ENCODE measurements at places on chromosomes 11 and 22. TPM values are rescaled to one million over a fixed set of nuclear protein-coding genes. Genes with fewer than 3 reads are reported as not detected.

DNA sequence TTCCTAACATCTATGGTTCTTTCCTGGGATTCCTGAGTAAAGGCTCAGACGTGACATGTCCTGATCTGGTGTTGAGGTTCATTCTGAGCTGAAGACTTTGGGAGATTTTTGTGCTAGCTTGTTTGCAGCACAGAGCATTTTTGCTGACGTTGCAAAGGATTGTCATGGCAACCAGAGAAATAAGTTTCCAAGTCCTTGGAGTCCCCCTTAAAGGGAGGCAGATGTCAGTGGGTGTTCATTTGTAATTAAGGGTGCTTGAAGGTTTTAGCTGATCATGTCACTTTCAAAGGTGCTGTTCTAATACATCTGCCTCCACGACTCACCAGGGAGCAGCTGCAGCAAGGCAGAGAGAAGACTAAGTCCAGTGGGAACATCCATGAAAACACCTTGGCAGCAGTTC is 5.4 kb upstream of the SYN3 start:
- peaks cover 11% of the 10 kb centered on the region for H3K27me3 ChIP-seq
- no peaks in the 10 kb centered on the region for H3K4me1 ChIP-seq
- no peaks in the 10 kb centered on the region for H3K36me3 ChIP-seq
- H3K27ac ChIP-seq: no peak overlapping the region

SLC5A1 gene
- not detected for total RNA-seq

- H3K27ac ChIP-seq: no peak overlapping the region
- H3K27me3 ChIP-seq: no peaks in the 10 kb centered on the region
- H3K4me1 ChIP-seq: peaks cover 15% of the 10 kb centered on the region
- peaks cover 26% of the 10 kb centered on the region for H3K36me3 ChIP-seq
- no peak for DNase-seq
- no peak overlapping the region for H3K4me3 ChIP-seq
Measured at GRCh38 chr11:111838054-111838453, 33.3 kb downstream of the ALG9 start.

DNA sequence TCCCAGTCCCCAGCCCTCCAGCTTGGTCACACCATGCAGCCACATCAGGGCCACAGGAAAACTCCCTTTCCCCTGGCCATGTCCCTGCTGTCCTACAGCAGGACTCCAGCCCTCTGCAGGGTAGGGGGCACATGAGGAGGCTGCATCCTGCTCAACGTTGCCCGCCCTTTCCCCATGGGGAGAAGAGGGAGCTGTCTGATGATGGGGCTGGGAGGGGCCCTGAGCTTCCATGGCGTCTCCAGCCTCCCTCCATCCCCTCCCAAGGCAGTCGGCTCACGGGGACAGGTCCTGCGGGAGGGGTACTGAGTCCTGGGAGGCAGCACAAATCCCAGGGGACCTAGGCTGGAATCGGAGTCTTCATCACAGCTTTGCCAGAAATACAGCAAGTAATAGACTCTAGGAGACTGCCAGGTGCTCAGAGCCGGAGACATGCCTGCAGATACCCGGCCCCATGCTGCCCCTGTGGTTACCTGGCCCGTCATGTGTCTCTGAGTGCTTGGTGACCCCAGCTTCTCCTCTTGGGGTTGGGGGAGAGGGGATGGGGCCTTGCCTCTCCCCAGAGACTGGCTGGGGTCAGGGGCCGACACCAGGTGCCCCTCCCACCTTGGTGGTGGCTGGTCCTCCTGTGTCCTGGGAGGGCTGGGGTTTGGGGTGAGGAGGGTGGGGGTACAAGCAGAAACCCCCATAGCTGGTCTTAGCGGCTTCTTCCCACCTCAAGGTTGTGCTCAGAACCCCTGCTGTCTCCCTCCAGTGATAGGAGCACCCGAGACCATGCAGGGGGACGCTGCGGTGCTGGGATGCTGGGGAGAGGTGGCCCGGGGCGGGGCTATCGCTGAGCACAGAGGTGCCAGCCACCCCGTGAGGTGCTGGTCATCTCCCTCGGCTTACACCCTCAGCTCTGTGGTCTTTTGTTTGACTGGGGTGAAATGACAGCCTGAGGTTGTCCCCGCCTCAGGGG is 2.3 kb downstream of the MRGPRE start:
- no peaks in the 10 kb centered on the region for H3K27me3 ChIP-seq
- DNase-seq: no peak
- H3K27ac ChIP-seq: no peak overlapping the region
- no peak overlapping the region for H3K4me3 ChIP-seq
- no peaks in the 10 kb centered on the region for H3K4me1 ChIP-seq
- no peaks in the 10 kb centered on the region for H3K36me3 ChIP-seq

GRCh38 chr11:73204711-73205121 is 13.4 kb upstream of the P2RY2 start:
- H3K4me3 ChIP-seq: no peak overlapping the region
- no peak for DNase-seq
- peaks cover 8% of the 10 kb centered on the region for H3K27me3 ChIP-seq
- H3K4me1 ChIP-seq: no peaks in the 10 kb centered on the region

DNA sequence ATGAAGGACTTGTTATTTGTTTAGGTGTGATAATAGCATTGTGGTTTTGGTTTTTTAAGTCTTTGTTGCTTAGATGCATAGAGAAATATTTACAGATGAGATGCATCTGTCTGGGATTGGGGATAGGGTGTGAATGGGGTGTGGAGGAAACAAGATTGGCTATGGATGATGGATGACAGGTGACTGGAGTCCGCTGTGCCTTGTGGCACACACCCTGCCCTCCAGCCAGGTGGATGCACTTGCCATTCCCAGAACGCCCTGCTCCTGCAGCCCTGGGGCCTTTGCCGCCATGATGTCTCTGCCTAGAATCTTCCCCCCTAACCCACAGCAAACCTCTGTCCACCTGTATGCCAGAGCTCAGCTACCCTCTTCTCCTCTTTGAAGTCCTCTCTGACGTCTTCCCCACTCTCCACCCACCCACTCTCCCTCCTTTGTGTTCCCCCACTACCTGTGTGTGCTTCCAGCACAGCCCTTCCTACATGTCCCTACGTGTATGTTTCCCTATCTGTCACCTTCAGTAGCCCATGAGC is 54.7 kb downstream of the WNT11 start:
- H3K4me3 ChIP-seq: peak overlapping the region; percentile 61
- H3K27ac ChIP-seq: peak overlapping the region; percentile 63
- H3K4me1 ChIP-seq: peaks cover 25% of the 10 kb centered on the region
- peaks cover 9% of the 10 kb centered on the region for H3K27me3 ChIP-seq
- no peaks in the 10 kb centered on the region for H3K36me3 ChIP-seq

DNA sequence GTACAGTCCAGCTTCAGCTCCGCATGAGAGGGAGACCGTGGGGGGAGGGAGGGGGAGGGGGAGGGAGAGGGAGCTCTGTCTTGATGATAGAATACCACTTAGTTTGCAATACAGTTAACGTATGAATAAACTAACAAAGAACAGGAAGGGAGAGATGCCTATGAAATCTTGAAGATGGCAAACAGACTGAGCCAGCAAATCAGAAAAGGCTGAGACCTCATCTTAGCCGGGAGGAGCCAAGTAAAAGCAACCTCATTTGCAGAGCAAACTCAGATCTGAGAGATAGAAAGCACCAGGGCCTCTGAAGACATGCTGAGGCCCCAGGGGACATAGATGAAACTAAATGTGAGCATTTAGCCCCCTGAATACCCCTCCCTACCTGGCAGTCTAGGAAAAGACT is 23.0 kb downstream of the APLP2 start:
- no peak for DNase-seq
- H3K4me1 ChIP-seq: peaks cover 3% of the 10 kb centered on the region
- H3K27ac ChIP-seq: no peak overlapping the region
- H3K36me3 ChIP-seq: no peaks in the 10 kb centered on the region

GRCh38 chr11:116786326-116786725 is 1.5 kb downstream of the ZPR1 start:
- peaks cover 55% of the 10 kb centered on the region for H3K4me1 ChIP-seq
- no peak for DNase-seq

ARCN1 gene
- 134 TPM for total RNA-seq

WNT7B gene
- not detected for total RNA-seq

DNA sequence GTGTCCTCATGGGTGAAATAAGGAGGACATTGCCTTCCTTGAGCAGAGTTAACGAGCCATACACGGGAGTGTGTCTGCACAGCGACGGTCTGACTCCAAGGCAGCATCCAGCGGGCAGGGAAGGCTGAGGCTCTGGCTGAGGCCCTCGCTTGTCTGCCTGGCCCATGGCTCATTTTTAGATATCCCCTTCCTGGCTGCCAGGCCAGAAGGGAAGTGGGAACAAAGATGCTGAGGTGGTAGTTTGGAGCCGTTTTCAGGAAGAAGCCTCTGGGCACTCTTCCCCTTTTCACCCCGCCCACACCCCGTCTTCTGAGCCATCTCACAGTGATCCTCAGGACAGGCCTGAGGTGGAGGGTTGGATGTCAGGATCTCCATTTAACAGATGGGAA is 3.0 kb upstream of the SLCO2B1 start:
- H3K4me1 ChIP-seq: peaks cover 13% of the 10 kb centered on the region
- no peak overlapping the region for H3K27ac ChIP-seq
- peaks cover 1% of the 10 kb centered on the region for H3K27me3 ChIP-seq
- DNase-seq: no peak
- no peak overlapping the region for H3K4me3 ChIP-seq

DNA sequence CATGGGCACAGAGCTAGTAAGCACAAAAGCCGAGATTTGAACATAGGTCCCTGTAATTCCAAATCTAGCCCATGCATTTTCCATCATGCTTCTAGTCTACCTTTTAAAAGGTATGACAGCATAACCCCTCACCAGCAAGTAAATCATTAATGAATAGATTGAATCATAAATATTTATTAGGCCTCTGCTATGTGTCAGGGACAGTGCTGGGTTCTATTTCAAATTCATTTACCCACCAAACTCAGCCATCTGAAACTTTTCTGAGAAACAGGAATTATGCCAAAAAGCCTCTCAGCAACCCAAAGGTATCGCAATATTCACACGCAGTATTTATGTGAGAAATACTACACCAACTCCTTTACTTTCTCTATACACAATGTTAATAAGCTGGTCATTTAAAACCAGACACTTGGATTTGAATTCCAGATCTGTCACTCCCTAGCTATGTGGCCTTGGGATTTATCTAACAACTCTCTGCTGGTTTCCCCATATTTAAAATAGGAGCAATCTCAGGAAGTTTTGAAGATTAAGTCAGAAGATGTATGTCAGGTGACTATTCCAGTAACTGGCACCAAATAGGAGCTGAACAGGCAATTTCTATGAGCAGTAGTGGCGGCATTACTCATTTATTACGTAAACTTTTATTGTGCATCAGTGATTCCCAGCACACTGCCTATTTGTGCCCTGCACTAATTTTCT is 191.4 kb downstream of the TENM4 start:
- H3K27ac ChIP-seq: no peak overlapping the region
- H3K27me3 ChIP-seq: no peaks in the 10 kb centered on the region
- no peaks in the 10 kb centered on the region for H3K4me1 ChIP-seq
- no peak for DNase-seq
- H3K36me3 ChIP-seq: no peaks in the 10 kb centered on the region

DNA sequence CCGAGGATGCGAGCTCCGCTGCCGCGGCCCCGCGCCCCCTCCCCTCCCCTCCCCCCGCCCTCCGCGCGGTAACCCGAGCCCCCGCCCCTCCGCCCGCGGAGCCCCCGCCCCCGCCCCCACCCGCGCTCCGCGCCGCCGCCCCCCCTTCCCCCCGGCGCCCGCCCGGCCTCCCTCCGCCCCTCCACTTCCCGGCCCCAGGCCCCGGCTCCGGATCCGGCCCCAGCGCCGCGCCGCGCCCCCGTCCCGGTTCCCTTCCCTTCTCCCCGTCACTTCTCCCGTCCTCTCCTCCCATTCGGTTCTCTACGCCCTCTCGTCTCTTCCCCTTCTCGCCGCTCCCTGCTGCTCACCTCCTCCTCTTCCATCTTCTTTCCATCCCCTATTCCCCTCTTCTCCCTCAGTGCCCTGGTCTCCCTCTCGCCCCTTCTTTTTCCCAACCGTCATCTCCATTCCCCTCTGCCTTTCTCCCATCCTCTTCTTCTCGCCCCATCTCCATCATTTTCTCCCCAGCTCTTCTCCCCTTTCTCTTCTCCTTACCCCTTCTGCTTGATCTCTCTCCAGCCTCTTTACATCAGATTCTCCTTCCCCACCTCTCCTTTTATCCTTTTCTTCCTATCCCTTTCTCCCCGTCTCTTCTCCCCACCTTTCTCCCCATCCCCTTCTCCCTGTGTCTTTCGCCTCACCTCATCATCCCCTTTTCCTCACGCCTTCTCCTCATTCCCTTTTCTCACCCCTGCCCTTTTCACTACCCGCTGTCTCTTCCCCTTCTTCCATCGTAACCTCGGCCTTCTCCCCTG is at the start of gene DCHS1:
Gene DCHS1, minus strand, starts transcription at position 20 of the 794 bp plus-strand sequence. CDS start 14,196 bp downstream, outside the sequence.
- DNase-seq: no peak
- no peak within 1 kb of the TSS for H3K27ac ChIP-seq
- H3K4me1 ChIP-seq: peaks cover 5% of the 10 kb centered on the region
- peaks cover 9% of the 10 kb centered on the region for H3K27me3 ChIP-seq
- H3K36me3 ChIP-seq: no peaks in the 10 kb centered on the region
- H3K4me3 ChIP-seq: peak within 1 kb of the TSS; percentile 46

DNA sequence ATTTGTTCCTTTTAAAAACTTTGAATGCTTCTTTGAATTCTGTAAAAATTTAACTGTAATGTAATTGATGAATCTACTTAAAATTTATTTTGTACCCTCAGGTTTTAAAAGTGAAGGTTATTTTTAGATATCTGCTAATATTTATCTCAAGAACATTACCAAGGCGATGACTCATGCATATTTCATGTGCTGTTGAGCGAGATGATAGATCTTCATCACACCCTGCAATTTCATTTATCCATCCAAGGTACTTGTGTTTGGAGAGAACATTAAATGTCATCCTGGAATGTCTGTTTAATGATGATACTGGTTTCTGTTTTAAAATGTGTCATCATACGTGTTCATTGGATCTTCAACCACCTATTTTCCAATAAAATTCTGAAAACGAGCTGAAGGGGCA is 6.7 kb upstream of the OOSP4A start:
- no peak overlapping the region for H3K4me3 ChIP-seq
- H3K27me3 ChIP-seq: peaks cover 3% of the 10 kb centered on the region
- H3K36me3 ChIP-seq: no peaks in the 10 kb centered on the region
- H3K4me1 ChIP-seq: no peaks in the 10 kb centered on the region
- no peak overlapping the region for H3K27ac ChIP-seq
- no peak for DNase-seq

- no peak overlapping the region for H3K27ac ChIP-seq
- H3K4me1 ChIP-seq: peaks cover 4% of the 10 kb centered on the region
- DNase-seq: no peak
- no peak overlapping the region for H3K4me3 ChIP-seq
Measured at GRCh38 chr11:44708523-44709280, 18.1 kb upstream of the TSPAN18 start.

OSBP2 gene
- total RNA-seq: 0.72 TPM

DNA sequence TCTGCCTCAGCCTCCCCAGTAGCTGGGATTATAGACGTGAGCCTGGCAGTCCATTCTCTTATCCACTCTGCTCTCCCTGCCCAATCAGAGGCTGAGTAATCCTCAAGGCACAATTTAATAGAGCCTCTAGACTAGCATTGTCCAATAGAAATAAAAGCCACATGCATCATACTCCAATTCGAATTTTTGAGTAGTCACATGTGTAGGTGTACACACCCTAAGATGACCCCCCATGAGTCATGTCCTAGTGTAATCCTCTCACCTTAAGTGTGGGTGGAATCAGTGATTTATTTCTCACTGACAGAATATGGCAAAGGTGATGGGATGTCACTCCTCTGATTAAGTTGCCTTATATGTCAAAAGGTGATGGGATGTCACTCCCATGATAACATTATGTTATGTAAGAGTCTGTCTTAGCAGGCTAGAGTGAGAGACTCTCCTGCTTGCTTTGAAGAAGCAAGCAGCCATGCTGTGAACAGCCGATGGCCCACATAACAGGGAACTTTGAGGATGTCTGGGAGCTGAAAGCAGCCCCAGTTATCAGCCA is 61.3 kb downstream of the MN1 start:
- H3K4me1 ChIP-seq: no peaks in the 10 kb centered on the region
- no peak for DNase-seq
- no peaks in the 10 kb centered on the region for H3K36me3 ChIP-seq
- H3K27ac ChIP-seq: no peak overlapping the region

All from activated CD8-positive, alpha-beta T cell treated with anti-CD3 and anti-CD28 coated beads for 36 hours (primary cell).